ENCODE measurements at places on chromosomes 4 and X. TPM values are rescaled to one million over a fixed set of nuclear protein-coding genes. Genes with fewer than 3 reads are reported as not detected.
A peak's percentile ranks its signal among the peaks of the same experiment; 100 is the strongest.

Gene KIAA1210
- not detected for total RNA-seq

Gene ETNPPL
- 0.19 TPM for total RNA-seq

DNA sequence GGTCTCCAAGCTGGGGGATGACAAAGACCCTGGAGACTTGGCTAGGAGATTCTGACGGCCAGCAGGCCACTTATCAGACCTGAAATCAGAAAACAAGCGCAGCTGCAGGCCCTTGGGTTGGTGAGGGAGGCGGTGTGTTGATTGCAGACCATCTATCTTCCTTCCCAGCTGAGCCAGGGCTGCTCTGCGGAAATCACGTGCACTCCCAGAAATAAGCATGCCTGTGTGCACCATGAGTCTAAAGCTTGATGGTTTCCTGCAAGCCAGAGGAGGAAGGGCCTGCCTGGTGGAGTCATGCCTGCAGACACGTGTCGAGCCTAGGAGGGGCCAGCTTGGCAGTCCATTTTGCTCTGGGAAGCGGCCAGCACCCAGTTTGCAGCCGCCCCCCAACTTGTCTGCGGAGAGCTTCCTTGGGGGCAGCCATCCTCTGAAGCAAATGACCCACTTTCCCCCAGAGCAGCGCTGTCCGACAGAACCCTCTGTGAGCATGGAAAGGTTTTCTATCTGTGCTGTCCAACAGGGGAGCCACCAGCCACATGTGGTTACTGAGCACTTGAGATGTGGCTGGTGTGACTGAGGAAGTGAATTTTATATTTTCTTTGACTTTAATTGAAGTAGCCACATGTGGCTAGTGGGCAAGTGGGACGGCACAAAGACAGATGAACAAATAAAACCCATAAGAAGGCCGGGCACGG, 175.7 kb upstream of the BCOR start:
- peaks cover 2% of the 10 kb centered on the region for H3K4me1 ChIP-seq
- H3K27me3 ChIP-seq = no peaks in the 10 kb centered on the region
- H3K27ac ChIP-seq = no peak overlapping the region
- H3K36me3 ChIP-seq = no peaks in the 10 kb centered on the region

GRCh38 chr4:25857403-25857802, 5.4 kb downstream of the SEL1L3 start:
- no peaks in the 10 kb centered on the region for H3K36me3 ChIP-seq
- H3K4me3 ChIP-seq = no peak overlapping the region
- H3K4me1 ChIP-seq = peaks cover 23% of the 10 kb centered on the region
- no peak overlapping the region for H3K27ac ChIP-seq
- no peak for DNase-seq

Gene SERTM2
- total RNA-seq = 0.51 TPM

Gene SSX1
- not detected for total RNA-seq

Gene CLDN22
- not detected for total RNA-seq

Gene CLGN
- 22.7 TPM for total RNA-seq

- no peak for DNase-seq
- peaks cover 10% of the 10 kb centered on the region for H3K4me1 ChIP-seq
- no peaks in the 10 kb centered on the region for H3K27me3 ChIP-seq
- no peaks in the 10 kb centered on the region for H3K36me3 ChIP-seq
- H3K4me3 ChIP-seq = no peak within 1 kb of the TSS
Observed at GRCh38 chr4:76074468-76074867, at the start of gene ART3. ART3 (plus strand) TSS chr4:76074709; CDS start chr4:76075890, 1,181 bp downstream.

Gene HTN3
- not detected for total RNA-seq

DNA sequence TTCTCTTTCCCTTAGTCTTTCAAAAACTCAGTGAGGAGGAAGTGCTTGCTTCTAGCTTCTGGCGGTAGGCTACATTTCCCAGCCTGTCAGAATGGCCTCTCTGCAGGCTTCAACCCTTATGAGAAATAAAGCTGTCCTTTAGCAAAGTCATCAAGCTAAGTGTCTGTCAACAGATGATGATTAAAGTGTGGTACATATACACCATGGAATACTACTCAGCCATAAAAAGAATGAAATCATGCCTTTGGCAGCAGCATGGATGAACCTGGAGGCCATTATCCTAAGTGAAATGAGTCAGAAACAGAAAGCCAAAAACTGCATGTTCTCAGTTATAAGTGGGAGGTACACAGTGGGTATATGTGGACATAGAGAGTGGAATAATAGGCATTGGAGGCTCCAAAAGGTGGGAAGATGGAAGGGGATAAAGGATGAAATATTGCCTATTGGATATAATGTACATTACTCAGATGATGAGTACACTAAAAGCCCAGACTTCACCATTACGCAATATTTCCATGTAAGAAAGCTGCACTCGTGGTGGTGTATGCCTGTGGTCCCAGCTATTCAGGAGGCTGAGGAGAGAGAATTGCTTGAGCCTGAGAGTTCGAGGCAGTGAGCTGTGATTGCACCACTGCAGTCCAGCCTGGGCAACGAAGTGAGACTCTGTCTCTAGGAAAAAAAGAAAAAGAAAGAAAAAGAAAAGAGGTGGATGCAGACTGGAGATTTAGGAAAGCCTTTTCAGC, 7.9 kb downstream of the TRIM2 start:
- no peaks in the 10 kb centered on the region for H3K36me3 ChIP-seq
- H3K4me3 ChIP-seq = no peak overlapping the region
- H3K4me1 ChIP-seq = peaks cover 20% of the 10 kb centered on the region
- H3K27me3 ChIP-seq = peaks cover 3% of the 10 kb centered on the region

Gene SLC10A4
- total RNA-seq = 0.24 TPM

- H3K27ac ChIP-seq = no peak overlapping the region
- no peak overlapping the region for H3K4me3 ChIP-seq
- H3K4me1 ChIP-seq = no peaks in the 10 kb centered on the region
- DNase-seq = no peak
Observed at GRCh38 chr4:15568821-15569220, 86.3 kb downstream of the FBXL5 start.

DNA sequence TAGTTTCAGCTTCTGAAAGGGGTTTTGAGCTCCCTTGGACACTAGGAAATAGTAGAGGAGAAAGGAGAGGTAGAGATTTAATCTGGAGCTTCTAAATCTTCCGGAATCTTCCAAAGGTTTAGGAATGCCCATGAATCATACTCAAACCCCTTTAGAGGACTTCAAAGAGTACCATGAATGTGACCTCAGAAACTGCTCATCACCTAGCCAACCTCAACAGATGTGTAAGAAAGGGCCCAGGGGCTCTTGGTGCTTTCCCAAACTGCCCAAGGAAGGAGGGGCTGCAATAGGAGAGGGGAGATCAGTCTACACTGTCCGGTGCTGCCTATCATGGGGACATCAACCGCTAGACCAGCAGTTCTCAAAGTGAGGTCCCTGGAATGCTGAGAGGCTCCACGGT, 109.1 kb downstream of the RBM47 start:
- no peak overlapping the region for H3K27ac ChIP-seq
- no peaks in the 10 kb centered on the region for H3K27me3 ChIP-seq
- no peak overlapping the region for H3K4me3 ChIP-seq
- H3K36me3 ChIP-seq = no peaks in the 10 kb centered on the region
- peaks cover 7% of the 10 kb centered on the region for H3K4me1 ChIP-seq

- DNase-seq = no peak
- H3K27me3 ChIP-seq = no peaks in the 10 kb centered on the region
- H3K36me3 ChIP-seq = no peaks in the 10 kb centered on the region
- H3K4me3 ChIP-seq = no peak overlapping the region
Observed at GRCh38 chrX:106935175-106935574, 15.0 kb downstream of the CLDN2 start.

DNA sequence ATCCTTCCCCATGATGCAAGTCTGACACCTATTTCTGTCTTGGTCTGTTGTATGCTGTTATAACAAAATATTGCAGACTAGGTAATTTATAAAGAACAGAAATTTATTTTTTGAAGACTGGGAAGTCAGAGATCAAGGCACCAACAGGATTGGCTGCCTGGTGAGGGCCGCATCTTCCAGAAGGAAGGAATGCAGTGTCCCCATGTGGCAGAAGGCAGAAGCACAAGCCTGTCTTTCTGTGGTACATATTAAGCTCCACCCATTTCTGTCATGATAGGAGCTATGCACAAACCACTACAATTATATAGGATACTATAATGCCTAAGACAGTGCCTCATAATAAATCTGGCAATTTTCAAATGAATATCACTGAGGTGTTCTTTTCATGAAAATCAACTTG, 502.3 kb upstream of the DIAPH2 start:
- peak; percentile 38 for DNase-seq
- no peaks in the 10 kb centered on the region for H3K27me3 ChIP-seq
- peaks cover 4% of the 10 kb centered on the region for H3K4me1 ChIP-seq
- H3K36me3 ChIP-seq = no peaks in the 10 kb centered on the region
- H3K4me3 ChIP-seq = no peak overlapping the region

Gene FATE1
- not detected for total RNA-seq

- peaks cover 4% of the 10 kb centered on the region for H3K36me3 ChIP-seq
- H3K27ac ChIP-seq = no peak overlapping the region
- no peak for DNase-seq
- H3K4me3 ChIP-seq = no peak overlapping the region
- no peaks in the 10 kb centered on the region for H3K4me1 ChIP-seq
Observed at GRCh38 chrX:103414561-103414960, 38.2 kb downstream of the BEX3 start.

- no peak for DNase-seq
- no peak overlapping the region for H3K4me3 ChIP-seq
- H3K4me1 ChIP-seq = no peaks in the 10 kb centered on the region
- H3K27ac ChIP-seq = no peak overlapping the region
- H3K36me3 ChIP-seq = no peaks in the 10 kb centered on the region
- H3K27me3 ChIP-seq = no peaks in the 10 kb centered on the region
Observed at GRCh38 chr4:119962631-119963030, 104.0 kb downstream of the MAD2L1 start.

Gene AKAP4
- total RNA-seq = not detected

DNA sequence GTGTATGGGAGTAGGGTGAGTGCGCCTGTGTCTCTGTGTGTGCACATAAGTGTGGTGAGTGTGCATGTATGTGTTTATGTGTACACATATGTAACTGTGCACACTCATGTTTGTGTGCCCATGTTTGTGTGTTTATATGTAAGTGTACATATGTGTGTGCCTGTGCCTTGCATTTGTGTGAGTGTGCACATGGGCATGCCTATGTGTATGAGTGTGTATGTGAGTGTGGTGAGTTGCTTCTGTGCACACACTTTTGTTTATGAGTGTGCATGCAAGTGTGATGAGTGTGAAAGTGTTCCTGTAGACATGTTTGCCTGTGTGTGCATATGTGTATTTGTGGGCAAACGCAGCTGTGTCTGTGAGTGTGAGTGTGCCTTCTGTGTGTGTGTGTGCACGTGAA, 7.2 kb downstream of the IL9R start:
- no peak for DNase-seq
- no peak overlapping the region for H3K4me3 ChIP-seq

Gene MAGEA12
- total RNA-seq = not detected

- DNase-seq = peak; percentile 67
- H3K27me3 ChIP-seq = peaks cover 15% of the 10 kb centered on the region
- H3K27ac ChIP-seq = peak overlapping the region; percentile 55
Observed at GRCh38 chrX:40078489-40079227, 19.1 kb downstream of the BCOR start.

GRCh38 chr4:87633243-87633642, 16.8 kb upstream of the DMP1 start:
- DNase-seq = no peak
- no peak overlapping the region for H3K4me3 ChIP-seq
- no peaks in the 10 kb centered on the region for H3K36me3 ChIP-seq
- no peaks in the 10 kb centered on the region for H3K4me1 ChIP-seq

GRCh38 chr4:70337886-70338420, 3.2 kb downstream of the CABS1 start:
- no peaks in the 10 kb centered on the region for H3K4me1 ChIP-seq
- H3K27ac ChIP-seq = no peak overlapping the region
- no peaks in the 10 kb centered on the region for H3K36me3 ChIP-seq
- no peak for DNase-seq
- no peaks in the 10 kb centered on the region for H3K27me3 ChIP-seq

Gene TMEM271
- total RNA-seq = not detected

All from neural progenitor cell (in vitro differentiated cells).